ENCODE measurements at places on chromosomes 2 and 18.

- DNase-seq: no peak
These were observed 768.5 kb downstream of the LRP1B start for GRCh38 chr2:141362311-141362710.

GRCh38 chr2:66034467-66034866 lies 400.5 kb upstream of the MEIS1 start:
- no peak for DNase-seq

DNA sequence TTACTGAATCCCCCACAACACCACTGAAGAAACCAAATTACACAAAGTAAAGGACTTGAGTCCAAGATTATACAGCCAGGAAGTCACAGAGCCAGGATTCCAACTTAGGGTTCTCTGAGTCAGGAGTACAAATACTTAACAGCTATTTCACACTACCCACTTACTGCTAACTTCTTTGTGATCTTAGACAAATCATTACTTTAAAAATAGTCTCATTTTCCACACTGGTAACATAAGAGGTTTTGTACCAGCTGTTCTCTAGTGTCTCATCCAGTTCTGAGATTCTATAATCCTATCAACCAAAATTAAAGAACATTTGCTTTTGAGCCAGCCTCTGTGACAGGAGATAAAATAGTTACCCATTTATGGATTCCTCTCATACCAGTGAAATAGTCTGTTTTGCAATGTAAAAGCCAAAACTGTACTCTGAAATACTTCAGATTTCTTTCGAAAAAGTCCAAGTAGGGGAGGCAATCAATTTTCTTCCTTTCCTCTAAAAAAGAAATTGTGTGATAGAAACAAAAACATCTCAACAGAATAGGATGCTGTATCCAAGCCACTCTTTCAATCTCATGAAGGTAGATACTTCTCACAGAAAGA lies 157.6 kb downstream of the LRATD1 start:
- no peak for DNase-seq

DNA sequence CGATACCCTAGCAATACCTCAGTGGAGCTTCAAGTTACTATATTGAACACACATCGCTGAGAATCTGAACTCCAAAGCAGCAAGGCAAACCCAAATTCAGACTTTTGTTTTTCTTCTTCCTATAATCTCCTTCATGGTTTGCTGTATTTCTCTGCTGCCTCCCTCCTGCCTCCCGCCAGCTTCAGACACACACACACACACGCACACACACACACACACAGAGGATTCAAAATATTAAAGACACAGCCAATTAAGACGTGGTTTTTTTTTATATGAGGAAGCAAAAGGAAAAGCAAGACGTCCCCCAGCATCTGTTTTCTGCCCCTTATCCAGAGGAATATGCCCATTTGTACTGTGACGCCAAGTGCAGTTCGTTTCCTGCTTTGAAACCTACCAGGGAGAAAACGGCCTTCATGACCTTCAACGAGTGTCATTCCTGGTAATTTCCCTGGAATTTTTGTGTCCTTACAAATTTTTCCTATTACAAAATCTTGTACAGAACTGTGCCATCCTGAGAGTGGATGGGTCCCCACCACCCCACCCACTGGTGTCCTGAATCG lies 547.9 kb upstream of the ID2 start:
- no peak for DNase-seq

DNA sequence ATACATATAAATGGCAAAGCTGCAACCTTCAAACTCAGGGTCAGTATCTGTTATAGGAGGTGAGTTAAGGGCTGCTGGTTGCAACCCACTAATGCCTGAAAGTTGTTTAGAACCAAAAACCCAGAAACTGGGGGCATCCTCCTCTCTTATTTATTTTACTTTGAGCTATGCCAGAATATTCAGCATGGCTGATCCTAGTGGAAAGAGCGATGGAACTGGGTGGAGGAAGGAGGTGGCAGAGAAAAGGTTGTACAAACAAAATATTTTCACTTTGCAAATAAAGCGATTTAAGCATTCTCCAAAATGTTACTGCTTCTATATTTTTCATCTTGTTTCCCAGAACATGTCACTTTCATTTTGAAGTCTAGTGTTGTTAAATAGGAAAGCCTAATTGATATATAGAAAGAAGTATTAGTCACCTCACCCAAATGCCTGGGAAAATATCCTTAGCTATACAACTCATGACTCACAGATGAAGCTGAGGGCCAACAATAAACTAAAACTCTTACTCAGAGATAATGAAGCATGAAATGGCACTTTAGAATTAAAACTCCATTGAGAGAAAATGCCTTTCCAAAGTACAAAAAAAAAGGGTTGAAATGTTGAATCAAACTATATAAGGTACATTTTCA lies 251.4 kb upstream of the UBE2E3 start:
- no peak for DNase-seq

GRCh38 chr2:25314514-25315315 lies 27.0 kb downstream of the DNMT3A start:
- peak; percentile 82 for DNase-seq

GRCh38 chr18:59139291-59139614 lies 431 bp upstream of the SEC11C start:
- DNase-seq: peak; percentile 95

GRCh38 chr2:230203110-230203676 lies 16.6 kb downstream of the SP110 start:
- DNase-seq: peak; percentile 40

DNA sequence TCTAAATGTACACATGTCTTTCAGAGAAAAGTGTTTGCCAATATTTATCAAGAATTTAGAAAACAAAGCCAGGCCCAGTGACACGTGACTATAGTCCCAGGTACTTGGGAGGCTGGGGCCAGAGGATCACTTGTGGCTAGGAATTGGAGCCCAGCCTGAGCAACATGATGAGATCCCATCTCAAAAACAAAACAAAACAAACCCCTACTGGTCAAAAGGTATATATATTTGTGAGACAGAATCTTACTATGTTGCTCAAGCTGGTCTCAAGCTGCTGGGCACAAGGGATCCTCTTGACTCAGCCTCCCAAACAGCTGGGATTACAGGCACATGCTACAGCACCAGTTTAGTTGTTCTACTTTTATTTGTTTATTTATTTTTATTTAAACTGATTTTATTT lies 79.2 kb downstream of the ZDBF2 start:
- DNase-seq: no peak

GRCh38 chr2:85327822-85328617 lies at the start of gene TGOLN2:
TSS of gene TGOLN2 (minus strand) at chr2:85327989. CDS start at chr2:85327962, 27 bp downstream.
- DNase-seq: peak; percentile 93

GRCh38 chr2:221448057-221448843 lies 123.9 kb downstream of the EPHA4 start:
- no peak for DNase-seq

DNA sequence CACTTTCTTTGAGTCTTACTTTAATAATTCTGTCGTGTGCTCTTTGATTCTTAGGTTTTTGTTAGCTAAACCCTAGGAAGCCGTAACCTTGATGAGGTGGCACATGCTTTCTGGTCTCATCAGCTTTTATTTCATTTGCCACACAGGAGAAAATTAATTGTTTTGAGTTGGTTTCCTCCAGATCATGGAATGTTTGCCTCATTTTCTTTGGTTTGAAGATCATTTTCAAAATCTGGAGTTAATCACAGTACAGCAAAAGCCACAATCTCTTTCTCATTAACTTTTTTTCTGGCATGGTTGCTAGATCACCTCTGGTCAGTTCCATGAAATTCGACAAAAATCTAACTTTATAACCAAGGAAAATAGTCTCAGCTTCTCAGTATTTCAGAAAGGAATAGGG lies 182.9 kb downstream of the MYO1B start:
- DNase-seq: no peak

- no peak for DNase-seq
These were observed 21.5 kb upstream of the KCNK3 start for GRCh38 chr2:26670931-26671460.

DNA sequence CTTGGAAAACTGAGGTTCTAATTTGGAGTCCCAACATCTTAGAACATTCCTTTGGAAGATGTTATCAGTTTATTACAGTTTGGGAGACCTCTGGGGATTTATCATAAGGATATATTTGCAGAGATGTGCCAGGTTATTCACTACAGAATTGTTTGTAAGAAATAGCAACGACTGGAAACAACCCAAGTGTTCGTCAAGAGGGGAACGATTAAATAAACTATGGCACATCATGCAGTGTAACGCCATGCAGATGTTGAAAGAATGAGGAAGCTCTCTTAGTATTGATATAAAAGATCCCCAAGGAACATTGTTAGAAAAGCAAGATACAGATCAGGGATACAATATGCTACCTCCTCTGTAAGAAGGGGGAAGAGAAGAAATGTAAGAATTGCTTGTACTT lies 210.6 kb downstream of the TMEM247 start:
- no peak for DNase-seq

GRCh38 chr2:136411946-136412345 lies 294.0 kb upstream of the CXCR4 start:
- no peak for DNase-seq

GRCh38 chr2:166234112-166234846 lies 106.5 kb upstream of the SCN1A start:
- DNase-seq: no peak

DNA sequence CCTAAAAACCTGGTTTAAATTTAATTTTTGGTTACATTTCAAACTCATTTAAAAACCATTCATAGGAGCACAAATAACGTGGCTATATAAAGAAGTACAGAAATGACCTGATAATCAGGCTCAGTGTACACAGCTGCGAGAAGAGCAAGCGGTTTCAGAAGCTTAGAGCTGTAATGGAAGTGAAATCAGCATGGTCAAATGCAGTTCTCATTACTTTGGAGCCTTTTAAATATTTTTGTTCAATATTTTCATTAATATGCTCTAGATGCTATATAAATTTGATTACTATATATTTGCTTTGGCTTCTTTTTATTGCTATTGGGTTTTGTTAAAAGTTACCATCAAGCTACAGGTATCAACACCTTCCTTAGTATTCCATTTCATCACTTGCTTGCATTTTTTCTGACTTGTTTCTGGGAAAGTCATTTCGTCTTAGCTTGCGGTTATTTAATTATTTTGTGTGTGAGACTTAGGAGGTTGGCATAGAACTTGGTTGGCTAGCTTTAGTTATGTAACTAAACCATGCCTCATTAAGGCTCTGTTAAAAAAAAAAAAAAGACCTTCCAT lies 58.7 kb downstream of the AFTPH start:
- DNase-seq: no peak

- DNase-seq: no peak
These were observed 51.1 kb downstream of the MYO1B start for GRCh38 chr2:191296083-191297006.

DNA sequence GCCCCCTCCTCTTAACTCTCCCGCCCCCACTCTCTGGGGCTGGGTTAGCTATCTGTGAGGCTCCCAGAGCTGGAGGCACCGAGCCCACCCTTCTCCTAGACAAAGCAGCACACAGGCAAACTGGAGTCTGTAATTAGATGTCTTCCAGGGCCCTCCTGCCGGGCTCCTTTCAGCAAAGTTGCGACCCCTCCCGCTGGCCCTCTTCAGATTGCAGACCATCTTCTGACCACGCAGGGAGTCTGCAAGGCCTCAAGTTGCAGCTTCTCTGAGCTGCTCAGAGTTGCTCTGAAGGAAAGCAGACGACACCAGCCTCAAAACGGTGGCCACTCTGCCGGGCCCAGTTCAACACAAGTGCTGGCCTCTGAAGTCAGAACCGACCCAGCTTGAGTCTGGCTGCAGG lies 228.4 kb upstream of the COPS8 start:
- DNase-seq: no peak

DNA sequence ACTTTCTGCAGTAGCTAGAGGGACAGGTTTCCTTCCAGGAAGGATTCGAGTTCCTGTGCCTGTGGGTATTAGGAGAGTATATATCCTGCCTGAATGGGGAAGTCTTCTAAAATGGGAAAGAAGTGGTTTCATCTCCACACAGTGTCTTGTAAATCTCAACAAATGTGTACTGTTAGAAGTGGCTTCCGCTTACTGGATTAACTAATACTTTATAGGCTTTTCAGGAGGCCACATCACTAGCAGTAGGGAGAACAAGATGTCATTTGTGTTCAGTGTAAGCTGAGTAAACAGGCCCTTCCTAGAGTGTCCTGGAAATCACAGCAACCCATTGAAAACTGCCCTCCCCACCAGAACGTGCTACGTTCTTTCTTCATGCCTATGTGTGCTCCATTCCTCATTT lies 12.5 kb upstream of the POLR1B start:
- DNase-seq: no peak

DNA sequence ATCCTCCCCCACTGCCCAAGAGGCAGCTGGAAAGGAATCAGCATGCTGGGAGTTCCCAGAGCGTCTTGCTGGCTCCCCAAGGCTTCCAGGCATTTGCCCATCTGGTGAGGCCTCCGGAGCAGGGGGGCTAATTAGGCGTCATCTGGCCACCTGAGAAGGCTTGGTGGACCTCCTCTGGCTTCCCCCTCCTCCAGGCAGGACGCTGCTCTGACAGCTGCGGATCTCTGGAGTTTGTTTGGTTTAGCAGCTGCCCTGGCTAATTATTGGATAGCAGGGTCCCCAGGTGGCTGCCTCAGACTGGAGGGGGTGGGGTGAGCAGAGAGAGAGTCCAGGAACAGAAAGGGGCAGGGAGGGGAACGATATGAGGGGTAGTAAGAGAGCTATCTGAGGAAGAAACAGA lies 425.2 kb upstream of the MEX3C start:
- DNase-seq: no peak

- no peak for DNase-seq
These were observed 42.5 kb downstream of the SLC9A2 start for GRCh38 chr2:102661846-102662245.

GRCh38 chr2:168336786-168337388 lies 89.5 kb upstream of the STK39 start:
- DNase-seq: peak; percentile 63

GRCh38 chr2:8500124-8501054 lies 181.5 kb upstream of the ID2 start:
- no peak for DNase-seq

DNA sequence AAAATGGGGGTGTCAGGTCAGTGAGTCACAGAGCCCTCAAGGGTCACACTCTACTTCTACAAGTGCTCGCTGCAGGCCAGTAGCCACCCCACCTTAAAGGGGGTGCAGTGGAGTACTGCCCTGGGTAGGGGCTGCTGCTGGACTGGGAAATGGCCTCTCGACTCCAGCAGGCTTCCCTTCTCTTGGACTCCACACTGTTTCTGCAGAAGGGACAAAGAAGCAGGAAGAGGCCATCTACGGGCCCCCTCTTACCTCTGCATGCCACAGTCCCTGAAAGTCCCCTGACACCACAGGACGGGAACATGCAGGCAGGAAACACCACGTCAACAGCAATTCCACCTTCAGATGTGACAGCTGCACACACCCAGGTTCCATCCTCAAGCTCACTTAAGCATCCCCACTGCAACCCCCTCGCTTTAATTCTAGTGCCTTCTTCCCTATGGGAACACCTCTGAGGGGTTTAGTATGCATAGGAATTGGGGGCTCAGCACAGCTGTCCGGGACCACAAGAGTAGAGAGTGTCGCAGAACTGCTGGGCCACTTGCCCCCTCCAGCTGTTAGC lies 22.3 kb downstream of the SNED1 start:
- DNase-seq: no peak

GRCh38 chr18:62164855-62165487 lies 21.9 kb downstream of the PIGN start:
- no peak for DNase-seq

GRCh38 chr2:106532236-106532635 lies 45.1 kb downstream of the CD8B2 start:
- no peak for DNase-seq

All from CD4-positive, alpha-beta T cell treated with Interleukin-21 for 1 hour (primary cell).